ENCODE measurements at places on chromosomes 13 and 19.

- DNase-seq, result no peak
Observed at GRCh38 chr19:30521937-30522336, 149.8 kb downstream of the ZNF536 start.

GRCh38 chr13:50156561-50157127 is 141.4 kb downstream of the KCNRG start:
- DNase-seq, result no peak

GRCh38 chr13:110913322-110914080 is 1.4 kb downstream of the ANKRD10 start:
- no peak for DNase-seq

DNA sequence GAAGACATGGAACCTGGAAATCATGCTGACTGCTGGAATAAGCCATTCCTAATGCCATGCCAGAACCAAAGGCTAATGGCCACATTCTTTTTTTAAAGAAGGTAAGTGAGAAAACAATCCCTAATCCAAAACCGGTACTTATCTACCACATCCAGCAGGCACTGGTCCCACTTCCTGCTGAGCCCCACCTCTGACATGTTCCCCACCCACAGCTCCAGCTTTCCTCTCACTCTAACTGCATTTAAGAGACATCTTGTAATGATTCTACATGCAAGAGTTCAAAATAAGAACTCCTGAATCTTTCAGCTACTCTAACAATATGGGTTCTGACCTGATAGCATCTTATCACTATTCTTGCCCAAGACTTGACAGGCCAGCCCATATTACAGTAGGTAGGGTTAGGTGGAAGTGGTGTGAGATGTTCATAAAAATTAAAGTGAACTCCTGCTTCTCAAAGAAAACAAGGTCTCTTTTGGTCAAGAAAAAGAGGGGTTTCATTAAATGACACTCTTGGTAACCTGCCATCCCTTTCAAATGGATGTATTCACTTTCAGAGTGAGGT is 41.9 kb downstream of the N4BP2L2 start:
- no peak for DNase-seq

DNA sequence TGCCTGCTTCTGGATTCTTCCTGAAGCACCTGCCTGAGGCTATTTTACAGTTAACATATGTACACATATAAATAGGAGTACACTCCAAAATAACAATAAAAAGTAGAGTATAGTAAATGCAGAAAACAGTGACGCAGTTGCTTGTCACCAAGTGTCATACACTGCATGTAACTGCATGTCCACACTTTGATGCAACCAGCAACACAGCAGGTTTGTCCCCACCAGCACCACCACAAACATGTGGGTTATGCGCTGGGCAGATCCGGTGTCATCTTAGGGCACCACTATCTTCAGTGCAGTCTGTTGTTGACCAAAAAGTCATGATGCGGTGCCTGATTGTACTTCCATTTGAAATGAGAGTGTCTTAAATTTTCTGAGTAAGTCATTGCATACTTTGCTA is 51.3 kb downstream of the COL4A2 start:
- DNase-seq, result no peak

DNA sequence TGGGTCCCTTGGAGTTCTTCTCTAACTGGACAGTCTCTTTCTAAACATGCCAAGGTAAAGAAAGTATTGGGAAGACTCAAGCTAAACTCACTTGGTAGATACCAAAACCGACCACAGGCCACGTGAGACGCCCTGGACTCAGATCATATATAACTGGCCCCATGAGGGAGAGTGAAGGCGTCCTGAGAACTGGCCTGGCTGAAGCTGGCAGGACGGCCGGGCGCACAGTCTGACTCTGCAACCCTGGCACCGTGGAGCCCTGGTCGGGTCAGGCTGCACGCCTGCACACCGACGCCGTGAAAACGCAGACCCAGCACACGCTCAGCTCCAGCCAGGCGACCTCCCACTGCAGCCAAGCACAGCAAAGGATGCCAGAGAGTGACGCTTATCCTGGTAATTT is 122.5 kb upstream of the SPACA7 start:
- no peak for DNase-seq

GRCh38 chr13:54699831-54700230 is 1671.2 kb downstream of the OLFM4 start:
- DNase-seq, result no peak

DNA sequence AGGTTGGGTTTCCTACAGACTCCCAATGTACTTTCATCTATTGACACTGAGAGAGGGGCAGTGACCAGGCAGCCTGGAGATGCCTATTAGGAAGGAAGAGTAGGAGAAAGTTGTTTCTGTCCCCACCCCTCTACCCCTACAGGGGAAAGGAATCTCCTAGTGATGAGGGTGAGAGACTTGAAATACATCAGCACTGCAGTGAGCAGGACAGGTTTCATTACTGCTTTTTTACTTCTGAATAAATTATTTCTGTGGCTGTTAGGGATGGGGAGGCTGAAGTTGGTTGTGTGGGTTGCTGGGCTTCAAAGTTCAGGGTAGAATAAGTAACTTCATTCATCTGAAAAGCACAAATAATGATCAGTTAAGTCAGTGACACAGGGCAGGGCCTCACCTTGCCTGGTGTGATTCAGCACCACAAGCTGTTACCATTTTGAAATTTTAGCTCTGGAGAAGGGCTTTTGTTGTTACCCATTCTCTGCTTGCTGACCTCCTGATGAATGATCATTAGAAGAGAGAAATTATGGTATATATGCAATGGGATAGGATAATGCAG is 19.3 kb downstream of the CEACAM1 start:
- no peak for DNase-seq

GRCh38 chr19:46617601-46618000 is 7.3 kb downstream of the PTGIR start:
- no peak for DNase-seq

Measured in Kasumi-1 (cell line).